Uterus (tissue), 4 donors: ENCODE measurements at places on chromosomes 4 and X. TPM values are rescaled to one million over a fixed set of nuclear protein-coding genes. Genes with fewer than 3 reads are reported as not detected.

DNA sequence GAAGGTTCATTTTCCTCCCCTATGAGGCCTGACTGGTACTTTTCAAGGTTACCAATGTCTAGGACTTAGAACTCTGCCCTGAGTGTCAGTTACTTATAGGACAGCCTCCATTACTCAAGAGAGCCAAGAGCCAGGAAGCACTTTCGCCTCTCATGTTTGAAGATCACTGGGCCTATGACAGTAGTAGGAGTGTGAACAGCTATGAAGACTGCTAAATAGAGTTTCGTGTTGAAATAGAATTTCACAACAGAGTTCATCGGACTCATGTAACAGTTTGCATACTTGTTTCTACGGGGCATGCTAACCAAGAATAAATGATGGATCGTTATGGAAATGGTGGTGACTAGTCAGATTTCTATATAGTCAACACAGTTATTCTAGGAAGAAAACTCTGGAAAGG lies 97.8 kb upstream of the GPC4 start:
- H3K36me3 ChIP-seq = no peaks in the 10 kb centered on the region
- DNase-seq = no peak
- H3K4me1 ChIP-seq = no peaks in the 10 kb centered on the region
- H3K27me3 ChIP-seq = no peaks in the 10 kb centered on the region
- no peak overlapping the region for H3K27ac ChIP-seq

- no peaks in the 10 kb centered on the region for H3K27me3 ChIP-seq
- no peaks in the 10 kb centered on the region for H3K4me1 ChIP-seq
- H3K4me3 ChIP-seq = no peak overlapping the region
- no peak overlapping the region for H3K27ac ChIP-seq
- no peaks in the 10 kb centered on the region for H3K36me3 ChIP-seq
Measured at GRCh38 chrX:104391906-104392305, 137.2 kb upstream of the ESX1 start.

Gene KCNE5
- total RNA-seq = 0.62 TPM

GRCh38 chrX:97763391-97763790 lies 879.7 kb downstream of the RPA4 start:
- no peak overlapping the region for H3K27ac ChIP-seq
- H3K36me3 ChIP-seq = no peaks in the 10 kb centered on the region
- DNase-seq = no peak
- no peak overlapping the region for H3K4me3 ChIP-seq
- H3K4me1 ChIP-seq = no peaks in the 10 kb centered on the region

Gene EXOC1L
- total RNA-seq = not detected

DNA sequence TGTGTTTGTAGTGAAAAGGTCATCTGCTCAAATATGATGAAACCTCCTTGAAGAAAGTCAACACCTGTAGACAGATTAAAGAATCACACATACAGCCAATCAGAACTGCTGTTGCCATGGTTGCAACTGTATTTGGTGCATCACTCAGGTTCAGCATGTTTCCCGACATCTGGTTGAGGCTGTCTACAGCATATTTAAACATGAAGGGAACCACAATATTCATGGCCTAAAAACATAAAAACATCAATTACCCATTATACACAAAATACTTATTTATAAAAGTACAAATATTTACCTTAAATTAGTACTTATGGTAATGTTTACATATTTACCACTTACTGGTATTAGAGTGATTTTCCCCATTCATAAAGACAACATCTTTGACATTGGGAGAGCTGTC lies 79.7 kb downstream of the ABCB7 start:
- DNase-seq = no peak
- no peaks in the 10 kb centered on the region for H3K36me3 ChIP-seq
- no peak overlapping the region for H3K4me3 ChIP-seq
- H3K27me3 ChIP-seq = no peaks in the 10 kb centered on the region

GRCh38 chr4:83618991-83619645 lies 83.2 kb downstream of the GPAT3 start:
- H3K36me3 ChIP-seq = no peaks in the 10 kb centered on the region
- H3K27me3 ChIP-seq = no peaks in the 10 kb centered on the region
- H3K4me1 ChIP-seq = no peaks in the 10 kb centered on the region
- no peak for DNase-seq

- no peaks in the 10 kb centered on the region for H3K27me3 ChIP-seq
- peak overlapping the region; percentile 22 for H3K27ac ChIP-seq
- DNase-seq = no peak
- peaks cover 7% of the 10 kb centered on the region for H3K4me1 ChIP-seq
Measured at GRCh38 chr4:6772223-6772928, 10.2 kb upstream of the KIAA0232 start.

Gene HHIP
- total RNA-seq = 1.5 TPM

GRCh38 chr4:184506527-184507121 lies 32.3 kb upstream of the IRF2 start:
- H3K4me3 ChIP-seq = no peak overlapping the region
- H3K27ac ChIP-seq = no peak overlapping the region
- DNase-seq = no peak
- H3K27me3 ChIP-seq = no peaks in the 10 kb centered on the region
- no peaks in the 10 kb centered on the region for H3K4me1 ChIP-seq

Gene CDKL5
- 12.8 TPM for total RNA-seq

- H3K27ac ChIP-seq = peak overlapping the region; percentile 33
- H3K4me3 ChIP-seq = no peak overlapping the region
- H3K27me3 ChIP-seq = no peaks in the 10 kb centered on the region
- H3K36me3 ChIP-seq = no peaks in the 10 kb centered on the region
- H3K4me1 ChIP-seq = no peaks in the 10 kb centered on the region
- peak; percentile 25 for DNase-seq
Measured at GRCh38 chr4:113452868-113453620, 308.5 kb downstream of the CAMK2D start.

Gene AKAP4
- total RNA-seq = not detected

DNA sequence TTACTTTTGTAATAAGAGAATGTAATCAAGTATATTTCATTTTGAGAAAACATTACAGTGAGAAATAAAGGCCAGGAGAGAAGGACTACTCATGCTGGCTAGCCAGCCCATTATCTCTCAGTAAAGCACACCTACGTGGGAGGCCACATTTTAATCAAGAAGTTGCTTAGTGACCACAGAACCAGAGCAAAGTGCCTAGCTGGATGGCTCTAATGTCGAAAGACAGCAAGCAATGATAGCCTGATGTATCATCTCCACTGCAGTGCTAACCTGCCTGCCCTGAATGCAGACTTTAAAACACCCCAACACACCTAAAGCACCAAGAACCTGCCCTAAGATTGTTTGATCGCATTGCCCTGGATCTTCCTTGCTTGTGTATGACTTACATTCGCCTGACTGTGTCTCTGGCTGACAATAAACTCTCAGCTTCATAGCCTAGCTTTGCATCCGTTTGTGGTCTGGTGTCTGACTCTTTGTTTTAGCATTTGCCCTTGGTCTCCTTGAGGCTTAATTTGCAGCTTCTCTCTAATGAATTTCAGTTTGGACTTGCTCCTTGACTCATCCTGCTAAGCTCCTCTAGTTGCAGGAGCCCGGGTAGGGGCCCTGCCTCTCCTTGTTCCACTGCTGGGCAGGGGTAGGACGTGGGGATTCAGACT lies 31.4 kb upstream of the SOWAHD start:
- no peaks in the 10 kb centered on the region for H3K36me3 ChIP-seq
- DNase-seq = no peak
- H3K4me1 ChIP-seq = no peaks in the 10 kb centered on the region
- no peak overlapping the region for H3K4me3 ChIP-seq

- H3K27me3 ChIP-seq = peaks cover 5% of the 10 kb centered on the region
- H3K27ac ChIP-seq = no peak overlapping the region
- no peaks in the 10 kb centered on the region for H3K36me3 ChIP-seq
- no peaks in the 10 kb centered on the region for H3K4me1 ChIP-seq
Measured at GRCh38 chrX:132822634-132823012, 135.8 kb downstream of the HS6ST2 start.

- no peak overlapping the region for H3K27ac ChIP-seq
- no peak for DNase-seq
- no peaks in the 10 kb centered on the region for H3K4me1 ChIP-seq
- H3K36me3 ChIP-seq = no peaks in the 10 kb centered on the region
Measured at GRCh38 chrX:72326605-72327300, 21.0 kb upstream of the CITED1 start.

GRCh38 chr4:188145601-188146000 lies 6.4 kb downstream of the TRIML1 start:
- no peaks in the 10 kb centered on the region for H3K36me3 ChIP-seq
- H3K27ac ChIP-seq = no peak overlapping the region
- no peaks in the 10 kb centered on the region for H3K4me1 ChIP-seq
- H3K4me3 ChIP-seq = no peak overlapping the region

Gene GC
- total RNA-seq = 0.46 TPM

Gene TNIP3
- not detected for total RNA-seq

DNA sequence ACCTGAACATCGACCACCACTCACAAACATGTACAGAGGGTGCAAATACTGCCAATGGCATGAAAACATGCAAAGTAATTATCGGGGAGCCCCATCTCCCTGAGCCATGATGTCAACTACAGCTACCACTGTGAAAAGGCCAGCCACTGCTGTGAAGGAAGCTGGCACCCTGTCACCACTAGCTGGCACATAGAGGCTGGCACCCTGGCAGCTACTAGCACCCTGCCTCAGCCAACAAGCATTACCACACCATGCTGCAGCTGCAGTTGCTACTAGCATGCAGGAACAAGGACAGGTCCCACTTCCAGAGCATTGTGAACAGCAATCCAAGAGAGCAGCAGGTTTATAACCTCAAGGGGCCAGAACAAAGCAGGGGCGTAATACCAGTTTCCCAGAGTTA lies 81.4 kb downstream of the PRR32 start:
- H3K36me3 ChIP-seq = no peaks in the 10 kb centered on the region
- no peak for DNase-seq
- H3K27me3 ChIP-seq = no peaks in the 10 kb centered on the region
- no peaks in the 10 kb centered on the region for H3K4me1 ChIP-seq
- no peak overlapping the region for H3K27ac ChIP-seq
- H3K4me3 ChIP-seq = no peak overlapping the region

Gene GNRHR
- total RNA-seq = not detected

Gene PDCL2
- total RNA-seq = not detected

DNA sequence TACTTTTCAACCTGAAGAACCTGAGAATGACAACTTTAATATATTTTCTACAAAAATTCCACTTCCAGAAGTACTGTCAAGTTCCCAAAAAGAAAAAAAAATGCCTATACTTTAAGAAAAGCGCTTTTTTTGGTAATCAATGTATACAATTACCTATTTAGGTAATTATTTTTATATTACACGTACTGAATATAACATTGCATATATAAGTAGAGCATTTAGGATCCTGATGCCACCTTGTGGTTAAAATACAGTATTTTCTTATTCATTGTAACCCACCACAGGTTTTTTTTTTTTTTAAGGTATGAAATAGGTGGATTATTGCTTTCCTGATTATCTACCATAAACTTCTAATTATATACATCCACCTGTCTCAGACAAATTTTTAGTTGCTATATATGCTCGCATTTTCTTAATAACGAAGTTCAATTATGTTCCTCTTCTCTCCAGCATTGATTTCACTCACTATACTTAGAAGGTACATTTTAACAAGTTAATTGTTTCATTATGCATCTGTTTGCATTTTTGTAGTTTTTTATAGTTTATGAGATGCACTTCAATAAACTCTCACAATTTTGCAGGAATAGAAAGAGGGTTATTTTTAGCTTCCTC lies 5.2 kb downstream of the MAP9 start:
- DNase-seq = no peak
- H3K36me3 ChIP-seq = no peaks in the 10 kb centered on the region
- H3K27me3 ChIP-seq = no peaks in the 10 kb centered on the region
- H3K27ac ChIP-seq = no peak overlapping the region
- no peaks in the 10 kb centered on the region for H3K4me1 ChIP-seq

Gene PLAC8
- total RNA-seq = not detected

- H3K36me3 ChIP-seq = no peaks in the 10 kb centered on the region
- peak; percentile 50 for DNase-seq
- peak overlapping the region; percentile 78 for H3K27ac ChIP-seq
- H3K27me3 ChIP-seq = no peaks in the 10 kb centered on the region
- no peaks in the 10 kb centered on the region for H3K4me1 ChIP-seq
Measured at GRCh38 chrX:130174045-130174704, 2.4 kb downstream of the RAB33A start.

DNA sequence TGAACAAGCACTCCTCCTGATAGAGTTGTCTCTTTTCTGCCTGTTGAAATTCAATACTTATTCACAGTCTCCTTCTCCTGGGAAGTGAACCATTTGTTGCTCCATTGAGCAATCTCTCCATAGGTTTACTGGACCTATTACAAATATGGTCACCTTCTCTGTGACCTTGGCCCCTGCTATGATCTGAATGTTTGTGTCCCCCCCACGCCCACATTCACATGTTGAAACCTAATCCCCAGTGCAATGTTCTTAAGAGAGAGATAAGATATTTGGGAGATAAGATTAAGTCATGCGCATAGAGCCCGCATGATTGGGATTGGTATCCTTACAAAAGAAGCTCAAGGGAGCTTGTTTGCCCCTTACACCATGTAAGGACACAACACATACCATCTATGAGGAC lies 54.1 kb upstream of the GABRE start:
- no peaks in the 10 kb centered on the region for H3K27me3 ChIP-seq
- no peaks in the 10 kb centered on the region for H3K4me1 ChIP-seq
- no peak overlapping the region for H3K27ac ChIP-seq

Gene BRCC3
- total RNA-seq = 4.1 TPM

DNA sequence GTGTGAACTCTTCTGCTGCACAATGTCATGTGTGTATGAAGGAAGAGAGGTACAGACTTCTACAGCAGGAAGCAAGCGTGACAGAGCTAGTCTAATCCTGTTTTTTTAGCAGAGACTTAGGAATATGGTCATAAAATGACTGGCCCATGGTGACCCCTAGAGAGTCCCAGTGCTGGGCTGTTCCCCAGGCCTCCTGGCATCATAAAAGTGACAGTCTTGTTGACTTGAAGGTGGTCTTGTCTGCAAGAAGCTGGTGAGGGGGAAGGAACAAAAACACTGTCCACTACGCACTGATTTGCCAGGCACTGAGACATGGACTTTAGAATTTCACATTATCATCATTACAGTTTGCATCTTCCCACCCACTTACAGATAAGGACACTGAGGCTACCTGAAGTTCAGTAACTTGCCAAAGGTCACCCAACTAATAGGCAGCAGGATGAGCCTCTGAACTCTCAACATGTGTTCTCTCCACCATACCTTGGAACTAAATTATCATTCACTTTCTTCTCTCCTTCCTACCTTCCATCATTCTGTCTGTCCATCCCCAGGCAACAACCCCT lies 63.0 kb downstream of the HADH start:
- DNase-seq = no peak
- no peak overlapping the region for H3K27ac ChIP-seq
- H3K4me3 ChIP-seq = no peak overlapping the region
- H3K36me3 ChIP-seq = no peaks in the 10 kb centered on the region

Gene MAGEA9B
- not detected for total RNA-seq

Gene TRMT10A
- total RNA-seq = 3.8 TPM

GRCh38 chrX:13761606-13762414 lies 27.3 kb downstream of the OFD1 start:
- H3K27ac ChIP-seq = peak overlapping the region; percentile 34
- H3K36me3 ChIP-seq = no peaks in the 10 kb centered on the region
- H3K4me3 ChIP-seq = no peak overlapping the region
- no peaks in the 10 kb centered on the region for H3K27me3 ChIP-seq
- DNase-seq = no peak

Gene TMEM47
- total RNA-seq = 59.4 TPM

Gene GUCY1A1
- 35.4 TPM for total RNA-seq
